ENCODE measurements at places on chromosomes 6 and 20.

- DNase-seq = no peak
These were observed 7.7 kb downstream of the PHIP start for GRCh38 chr6:79070206-79070825.

DNA sequence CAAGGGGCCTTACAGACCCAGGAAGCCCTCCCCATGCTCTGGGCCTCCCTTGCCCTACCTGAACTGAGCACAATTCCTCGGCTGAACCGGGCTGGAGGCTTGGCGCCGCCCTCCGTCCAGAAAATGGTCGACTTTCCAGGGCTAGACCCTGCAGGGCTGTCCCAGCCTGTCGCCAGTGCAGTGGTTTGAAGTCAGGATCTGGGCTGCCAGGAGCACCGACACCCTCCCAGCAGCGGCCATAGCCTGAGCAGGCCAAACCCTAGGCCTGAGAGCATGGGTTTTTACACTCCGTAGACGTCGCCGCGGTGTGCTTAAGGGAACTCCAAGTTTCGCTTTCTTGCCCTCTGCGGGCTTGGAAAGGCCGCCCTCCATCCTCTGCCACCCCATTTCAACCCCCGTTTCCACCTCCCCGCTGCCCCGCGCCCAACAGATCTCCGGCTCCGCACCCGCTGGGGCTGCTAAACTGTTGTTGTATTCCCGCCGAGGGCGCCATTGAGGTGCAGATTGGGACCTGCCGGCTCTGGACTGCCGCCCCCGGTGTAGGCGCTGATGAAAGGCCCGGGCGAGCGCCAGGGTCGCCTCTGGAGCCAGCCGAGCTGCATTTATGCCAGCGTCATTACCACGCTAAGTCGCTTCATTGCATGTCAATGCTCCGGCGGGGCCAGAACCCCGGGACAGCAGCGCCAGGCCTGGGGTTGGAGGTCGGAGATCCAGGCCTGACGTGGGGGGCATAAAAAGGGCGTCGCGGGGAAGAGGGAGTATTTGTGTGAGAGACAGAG, 2.2 kb upstream of the TFAP2A start:
- DNase-seq = no peak

GRCh38 chr20:63156221-63156671, 59.7 kb downstream of the YTHDF1 start:
- DNase-seq = no peak

GRCh38 chr6:158638324-158638854, 6.2 kb downstream of the DYNLT1 start:
- no peak for DNase-seq

- no peak for DNase-seq
These were observed 245.3 kb downstream of the TBXT start for GRCh38 chr6:165922309-165922794.

DNA sequence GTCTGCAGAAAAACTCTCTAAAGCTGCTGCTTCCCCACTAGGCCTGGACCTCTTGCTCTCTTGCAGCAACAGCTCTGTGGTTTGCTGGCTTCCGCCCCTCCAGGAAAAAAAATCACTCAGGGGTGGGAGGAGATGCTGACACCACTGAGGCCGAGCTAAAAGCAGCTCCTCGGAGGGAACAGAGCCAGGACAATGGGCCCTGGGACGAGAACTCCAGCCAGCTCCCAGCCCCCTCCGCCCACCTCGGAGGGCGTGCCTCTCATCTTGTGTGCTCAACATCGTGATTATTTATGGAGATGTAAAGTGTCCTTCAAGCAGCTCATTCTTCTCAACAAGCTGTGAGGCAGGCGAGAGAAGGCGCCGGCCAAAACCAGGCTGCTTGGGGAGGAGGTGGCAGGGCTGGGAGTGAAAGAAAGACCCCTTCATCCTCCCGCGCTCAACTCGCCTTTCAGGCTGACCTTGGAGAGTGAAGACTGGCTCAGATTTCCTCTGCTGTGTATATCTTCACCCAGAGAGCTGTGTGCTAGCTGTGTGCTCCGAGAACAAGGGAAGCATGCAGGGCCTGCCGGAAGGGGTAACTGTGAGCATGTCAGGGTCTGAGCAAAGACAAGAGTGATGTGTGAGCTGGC, 53.5 kb upstream of the LRFN2 start:
- no peak for DNase-seq

DNA sequence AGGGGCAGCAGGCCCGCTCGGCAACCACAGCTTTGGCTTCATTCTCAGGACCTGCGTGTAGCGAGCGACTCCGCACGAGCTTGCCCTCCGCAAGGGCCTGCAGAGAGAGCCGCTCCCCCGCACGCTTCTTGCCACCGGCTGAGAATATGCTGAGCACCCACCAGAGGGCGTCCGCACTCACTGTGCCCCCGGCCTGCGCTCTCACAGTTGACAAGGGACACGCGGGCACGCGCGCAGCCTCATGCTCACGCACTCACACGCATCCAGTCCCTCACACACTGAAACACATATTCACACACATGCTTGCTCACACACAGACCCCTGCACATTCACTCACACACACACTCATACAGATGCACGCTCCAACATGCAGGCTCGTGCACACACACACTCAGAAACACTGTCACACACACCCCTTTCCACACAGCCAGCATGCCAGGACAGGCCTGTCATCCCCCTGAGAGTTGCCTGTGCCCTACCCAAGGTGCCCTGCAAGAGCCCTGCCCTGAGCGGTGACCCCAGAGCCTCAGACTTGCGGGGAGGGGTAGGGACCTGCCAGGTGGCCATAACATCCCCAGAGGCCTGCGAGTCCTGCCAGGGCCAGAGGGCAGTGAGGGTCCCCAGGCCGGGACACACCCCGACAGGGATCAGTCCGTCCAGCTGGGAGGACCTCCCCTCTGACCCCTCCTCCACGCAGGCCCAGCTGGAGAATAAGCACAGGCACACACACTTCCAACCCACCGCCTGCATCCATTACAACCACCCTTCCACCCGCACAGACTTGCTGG, 174.1 kb downstream of the BMP7 start:
- DNase-seq = peak; percentile 67

Data from NCI-H1417 (cell line).